ENCODE measurements at places on chromosomes 1 and 21. TPM values are rescaled to one million over a fixed set of nuclear protein-coding genes. Genes with fewer than 3 reads are reported as not detected.

DNA sequence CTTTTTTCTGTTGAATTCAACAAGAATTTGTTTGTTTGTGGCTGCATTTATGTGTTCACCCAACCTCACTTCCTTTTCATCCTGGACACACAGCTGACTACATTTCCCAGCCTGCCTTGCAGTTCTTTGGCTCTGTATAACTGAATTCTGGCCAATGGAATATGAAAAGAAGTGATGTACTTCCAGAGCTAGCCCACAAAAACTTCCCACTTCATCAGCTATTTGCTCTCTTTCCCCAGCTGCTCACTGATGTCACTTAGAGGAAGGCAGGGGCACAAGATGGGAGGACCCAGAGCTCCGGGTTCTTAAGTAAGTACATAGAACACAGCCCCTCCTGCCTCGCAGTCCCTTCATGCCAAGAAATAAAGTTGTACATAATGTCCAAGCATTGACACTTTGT lies 235.0 kb upstream of the FGGY start:
- peak; percentile 67 for DNase-seq

DNA sequence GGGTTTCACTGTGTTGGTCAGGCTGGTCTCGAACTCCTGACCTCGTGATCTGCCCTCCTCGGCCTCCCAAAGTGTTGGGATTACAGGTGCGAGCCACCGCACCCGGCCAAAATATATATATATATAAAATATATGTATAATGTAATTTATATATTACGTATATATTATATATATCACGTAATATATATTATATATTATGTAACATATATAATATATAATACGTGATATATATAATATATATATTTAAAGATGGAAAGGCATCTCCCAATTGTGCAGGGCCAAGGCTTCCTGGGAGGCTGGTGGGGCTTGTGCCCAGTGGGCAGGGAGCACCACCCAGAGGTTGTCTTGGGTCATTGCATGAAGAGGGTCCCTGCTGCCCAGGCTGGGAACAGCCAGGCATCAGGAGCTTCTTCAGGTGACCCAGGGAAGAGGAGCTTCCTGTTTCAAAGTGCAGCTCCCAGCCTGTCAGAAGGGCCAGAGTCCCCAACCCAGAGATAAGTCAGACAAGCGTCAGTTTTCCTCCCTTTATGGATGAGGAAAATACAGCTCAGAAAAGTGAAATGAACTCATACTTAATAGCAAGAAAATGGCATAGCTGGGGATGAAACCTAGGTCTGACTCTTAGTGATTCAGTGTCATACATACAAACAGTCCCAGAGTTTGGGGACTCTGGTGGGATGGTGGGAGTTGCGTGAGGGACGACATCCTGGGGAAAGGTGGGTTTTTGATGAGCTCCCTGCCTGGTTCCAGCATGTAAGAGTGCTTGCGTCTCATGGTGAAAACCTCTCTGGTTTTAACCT lies 12.0 kb downstream of the UBE2Q1 start:
- DNase-seq = peak; percentile 51

DNA sequence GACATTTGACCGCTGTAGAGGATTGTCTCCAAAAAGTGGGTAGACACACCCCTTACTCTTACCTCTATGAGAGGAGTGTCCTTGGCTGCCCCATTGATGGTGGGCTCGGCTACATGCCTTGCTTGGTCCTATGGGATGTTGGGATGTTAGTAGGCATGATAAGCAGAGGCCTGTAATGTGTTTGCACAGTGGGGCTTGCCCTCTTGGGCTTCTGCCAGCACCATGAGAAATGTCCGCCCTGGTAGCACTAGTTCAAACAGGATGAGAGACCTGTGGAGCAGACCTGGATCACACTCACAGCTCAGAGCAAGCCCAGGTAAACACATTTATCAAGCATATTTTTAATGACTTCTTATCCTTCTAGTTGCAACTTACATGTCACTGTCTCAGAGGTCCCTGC lies 54.2 kb downstream of the SH3GLB1 start:
- DNase-seq = no peak

GRCh38 chr21:31374395-31374794 lies 30.3 kb upstream of the TIAM1 start:
- no peak for DNase-seq

- DNase-seq = no peak
Measured at GRCh38 chr1:17004466-17005364, 7.0 kb downstream of the ATP13A2 start.

DNA sequence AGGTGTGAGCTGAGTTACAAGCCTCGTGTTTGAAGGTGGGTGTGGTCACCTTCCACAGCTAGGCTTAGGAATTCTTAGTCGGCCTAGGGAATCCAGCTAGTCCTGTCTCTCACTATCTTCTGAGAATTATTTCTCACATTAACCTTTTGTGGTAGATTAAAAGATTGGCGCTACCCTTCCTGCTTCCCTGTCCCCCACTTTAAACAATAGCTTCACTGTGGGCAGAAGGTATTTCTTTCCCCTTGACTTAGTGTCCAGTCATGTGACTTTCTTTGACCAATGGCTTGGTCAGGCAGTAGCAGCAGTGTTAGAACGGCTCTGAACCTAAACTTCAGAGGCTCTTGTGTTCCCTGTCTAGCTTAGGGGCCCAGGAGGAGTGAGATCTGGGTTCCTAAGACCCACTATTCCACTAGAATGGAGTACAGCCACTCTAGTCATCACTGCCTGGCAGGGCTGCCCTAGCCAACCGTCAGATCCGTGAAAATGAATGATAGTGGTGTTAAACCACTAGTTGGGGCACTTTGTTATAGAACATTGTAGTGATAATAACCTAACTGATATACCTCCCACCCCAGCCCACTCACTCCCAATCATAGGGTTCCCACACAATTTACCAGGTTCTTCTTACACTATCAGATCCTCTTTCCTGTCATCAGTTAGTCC lies 13.9 kb upstream of the C1orf141 start:
- DNase-seq = no peak

DNA sequence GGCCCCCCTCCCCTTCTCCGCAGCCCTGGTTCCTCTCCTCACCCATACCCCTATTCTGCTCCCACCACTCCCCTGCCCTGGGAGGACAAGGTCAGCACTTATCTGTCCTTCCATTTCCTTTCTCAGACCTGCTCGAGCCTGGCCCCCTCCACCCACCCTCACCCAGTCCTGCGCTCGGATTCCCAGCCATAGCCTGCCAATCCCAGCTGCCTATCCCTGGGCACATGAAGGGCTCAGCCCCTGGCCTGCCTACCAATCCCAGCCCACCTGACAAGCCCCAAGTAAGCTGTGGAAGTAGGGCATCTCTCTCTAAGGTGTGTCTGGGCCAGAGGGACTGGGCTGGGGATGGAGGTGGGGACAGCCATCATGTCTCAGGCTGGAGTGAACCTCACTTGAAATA lies 5.4 kb downstream of the BLACAT1 start:
- no peak for DNase-seq

DNA sequence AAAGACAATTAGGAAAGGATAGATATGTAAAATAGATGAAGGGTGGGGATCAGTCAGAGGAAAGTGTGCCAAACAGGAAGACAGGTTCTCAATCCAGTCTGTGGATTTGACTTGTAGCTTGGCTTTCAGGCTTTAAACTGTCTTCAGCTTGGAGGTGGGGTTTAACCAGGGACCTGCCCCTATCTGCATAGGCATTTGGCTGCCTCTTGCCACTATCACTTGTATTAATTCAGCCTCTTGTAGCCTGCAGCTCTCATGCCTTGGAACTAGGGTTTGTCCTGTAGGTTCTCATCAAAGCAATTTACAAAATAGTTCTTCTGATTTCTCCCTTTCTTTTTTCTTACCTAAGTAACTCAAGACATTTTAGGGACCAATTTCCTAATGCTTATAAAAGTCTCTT lies 88.8 kb upstream of the PAXBP1 start:
- no peak for DNase-seq

DNA sequence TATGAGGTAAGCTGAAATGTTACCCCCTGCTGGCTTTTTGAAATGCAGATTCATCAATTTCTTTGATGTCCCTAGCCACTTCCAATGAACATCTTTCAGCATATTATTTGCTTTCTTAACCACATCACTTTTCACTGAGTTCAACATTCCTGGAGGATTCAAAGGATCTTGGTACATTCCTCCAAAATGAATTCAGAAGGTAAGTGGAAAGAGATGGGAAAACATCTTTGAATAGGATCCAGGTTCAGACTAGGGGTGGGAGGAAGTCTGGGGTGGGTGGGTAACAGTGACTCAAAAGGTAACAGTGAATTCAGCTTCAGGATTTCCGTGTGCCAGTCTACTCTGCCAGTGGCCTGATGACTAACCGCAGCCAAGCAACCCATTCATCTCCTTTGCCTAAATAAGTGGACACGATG lies 180.7 kb downstream of the ZC3H11B start:
- DNase-seq = no peak

- DNase-seq = no peak
Measured at GRCh38 chr1:185816460-185816859, 82.3 kb downstream of the HMCN1 start.

GRCh38 chr1:206725109-206725963 lies 40.6 kb downstream of the MAPKAPK2 start:
- peak; percentile 45 for DNase-seq

DNA sequence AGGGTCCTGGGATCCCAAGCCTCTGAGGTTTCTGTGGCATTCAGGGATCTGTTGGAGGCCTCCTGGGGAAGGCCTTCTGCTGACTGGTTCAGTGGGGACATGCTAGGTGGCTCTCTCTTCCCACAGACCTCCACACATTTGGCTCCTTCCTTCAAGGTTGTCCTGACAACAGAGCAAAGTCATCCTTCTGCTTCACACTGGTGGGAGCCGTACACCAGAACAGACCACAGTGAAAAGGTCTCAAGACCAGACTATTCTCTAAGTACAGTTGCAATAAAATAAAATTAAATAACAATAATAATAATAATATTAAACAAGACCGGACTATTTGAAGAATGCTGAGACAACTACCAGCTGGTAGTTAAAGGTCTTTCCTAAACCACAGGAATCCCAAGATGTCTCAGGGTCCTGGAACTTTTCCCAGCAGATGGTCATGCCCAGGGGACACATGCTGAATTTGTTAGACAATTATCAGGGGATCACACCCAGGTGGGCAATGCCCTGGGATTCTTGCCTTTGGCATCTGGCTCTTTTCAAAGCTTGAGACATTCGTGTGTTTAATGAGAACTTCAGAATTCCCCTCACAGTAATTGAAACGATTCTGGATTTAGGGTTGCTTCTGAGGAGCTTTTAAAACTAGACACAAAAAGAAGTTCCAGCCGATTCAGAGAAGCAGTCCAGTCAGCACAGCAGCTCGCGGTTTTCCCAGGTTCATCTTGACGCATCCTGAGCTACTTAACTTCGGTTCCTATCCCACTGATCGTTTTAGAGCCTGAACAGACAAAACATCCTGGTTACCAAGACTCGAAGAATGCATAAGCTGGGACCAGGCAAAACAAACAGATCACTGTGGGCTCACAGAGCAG lies 22.9 kb downstream of the HTR1D start:
- no peak for DNase-seq

PLPPR5 gene
- 0.58 TPM for polyA plus RNA-seq
